Naive thymus-derived CD8-positive, alpha-beta T cell (primary cell): ENCODE measurements at places on chromosomes 3 and 15. TPM values are rescaled to one million over a fixed set of nuclear protein-coding genes. Genes with fewer than 3 reads are reported as not detected.

Gene SSUH2
- polyA plus RNA-seq, result not detected

- DNase-seq, result no peak
Measured at GRCh38 chr3:124787476-124788195, 57.4 kb downstream of the UMPS start.

Gene CFAP20DC
- 0.18 TPM for polyA plus RNA-seq

Gene DCUN1D1
- polyA plus RNA-seq, result 21.3 TPM

- DNase-seq, result no peak
Measured at GRCh38 chr3:71873093-71873611, 88.2 kb upstream of the PROK2 start.

- no peak for DNase-seq
Measured at GRCh38 chr15:26628071-26628470, 144.8 kb downstream of the GABRB3 start.

DNA sequence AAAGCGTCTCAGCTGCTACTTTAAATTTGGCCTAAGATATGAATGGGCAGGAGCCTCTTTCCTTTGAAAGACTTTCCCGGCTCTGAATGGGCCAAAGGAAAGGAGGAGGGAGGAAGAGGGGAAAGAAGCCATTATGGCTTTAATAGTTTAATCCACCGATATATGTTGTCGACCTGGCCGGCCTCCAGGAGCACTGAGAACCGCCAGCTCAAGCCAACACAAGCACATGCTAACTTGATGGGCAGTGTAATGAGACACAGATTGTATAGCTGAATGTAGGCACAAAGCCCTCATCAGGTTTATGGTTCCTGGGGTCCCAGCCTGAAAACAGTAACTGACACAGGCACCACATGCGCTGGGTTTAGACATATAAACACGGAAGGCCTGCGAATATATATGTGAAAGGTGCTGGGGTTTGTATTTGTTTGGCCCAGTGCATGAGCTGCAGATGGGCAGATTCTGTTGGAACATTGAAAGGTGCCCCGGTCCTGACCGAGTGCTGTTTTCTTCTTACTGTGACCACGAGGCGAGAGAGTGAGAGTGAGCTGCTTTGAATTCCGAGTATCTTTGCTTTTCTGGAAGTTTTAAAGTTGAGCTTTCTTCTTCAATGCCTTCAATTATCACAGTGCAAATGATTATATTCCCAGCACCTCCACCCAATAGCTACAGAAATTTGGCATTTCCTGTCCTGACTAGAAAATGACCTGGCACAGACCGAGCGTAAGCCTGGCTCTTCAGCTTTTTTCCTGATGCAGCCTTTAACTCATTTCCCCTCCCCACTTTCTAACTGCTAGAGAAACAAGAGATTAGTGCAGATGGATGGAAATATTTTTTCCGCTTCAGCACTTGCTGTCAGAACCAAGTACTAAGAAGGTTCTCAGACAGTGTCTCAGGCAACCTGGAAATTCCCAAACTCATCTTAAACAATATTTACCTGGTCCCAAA lies 267.3 kb downstream of the RORA start:
- DNase-seq, result no peak

- DNase-seq, result no peak
Measured at GRCh38 chr15:48936666-48937065, 27.1 kb downstream of the SHC4 start.

Gene GPR27
- 0.18 TPM for polyA plus RNA-seq

Gene ZBED2
- polyA plus RNA-seq, result 1.9 TPM

- no peak for DNase-seq
Measured at GRCh38 chr3:141405591-141405990, 37.3 kb downstream of the ZBTB38 start.

Gene SLC9C1
- polyA plus RNA-seq, result not detected
